NCI-H2029 (cell line): ENCODE measurements at places on chromosomes 6 and 20.

DNA sequence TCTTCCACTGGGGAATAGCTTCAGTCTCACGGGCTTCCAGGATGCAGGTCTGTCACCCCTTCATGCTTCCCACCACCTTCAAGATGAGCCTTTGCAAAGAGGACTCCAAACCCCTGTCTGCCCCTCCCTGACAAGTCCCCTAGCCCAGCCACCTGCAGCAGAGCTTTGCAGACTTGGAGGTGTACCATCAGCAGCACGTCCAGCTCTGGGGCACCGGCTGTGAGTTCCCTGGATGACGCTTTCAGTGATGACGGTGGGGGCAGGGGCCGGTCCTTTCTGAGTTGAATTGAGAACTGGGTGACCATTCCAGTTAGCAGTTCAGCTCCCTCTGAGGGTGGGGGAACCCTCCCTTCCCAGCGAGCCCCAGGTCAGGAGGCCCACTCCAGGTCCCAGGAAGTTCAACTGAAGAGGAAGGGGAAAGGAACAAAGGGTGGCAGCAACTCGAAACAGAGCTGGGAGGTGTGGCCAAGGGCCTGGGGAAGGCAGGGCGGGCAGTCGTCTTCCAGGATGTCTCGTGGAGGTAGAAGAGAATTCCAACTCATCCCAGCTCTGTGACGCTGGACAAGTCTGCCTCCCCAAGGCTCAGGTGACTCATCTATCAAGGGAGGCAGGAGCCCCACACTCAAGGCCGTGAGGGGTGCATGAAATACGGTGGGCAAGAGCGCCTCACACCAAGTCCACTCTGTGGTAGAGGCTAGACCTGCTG is 86.0 kb downstream of the PTPN1 start:
- DNase-seq: no peak

- no peak for DNase-seq
Measured at GRCh38 chr6:158032354-158032733, 50.7 kb downstream of the SYNJ2 start.

GRCh38 chr6:130851026-130851425 is 23.8 kb downstream of the SMLR1 start:
- no peak for DNase-seq

DNA sequence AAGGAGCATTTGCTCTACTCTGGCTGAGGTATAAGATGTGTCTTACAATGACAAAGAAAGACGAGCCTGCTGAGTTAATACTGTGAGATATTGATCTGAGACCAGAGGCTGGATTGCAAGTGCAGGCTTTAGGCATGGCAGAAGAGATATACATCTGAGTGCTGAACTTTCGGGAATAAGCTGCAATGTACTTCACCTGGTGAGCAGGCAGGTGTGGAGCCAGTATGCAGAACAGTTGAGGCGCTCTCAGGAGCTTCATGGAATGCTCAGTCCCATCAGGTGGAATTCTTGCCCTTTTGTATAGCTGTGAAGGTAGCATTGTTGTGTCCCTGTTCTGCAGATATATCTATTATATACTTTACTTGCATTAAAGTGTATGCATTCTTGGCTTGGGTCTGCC is 179.3 kb upstream of the RIMS1 start:
- DNase-seq: no peak

DNA sequence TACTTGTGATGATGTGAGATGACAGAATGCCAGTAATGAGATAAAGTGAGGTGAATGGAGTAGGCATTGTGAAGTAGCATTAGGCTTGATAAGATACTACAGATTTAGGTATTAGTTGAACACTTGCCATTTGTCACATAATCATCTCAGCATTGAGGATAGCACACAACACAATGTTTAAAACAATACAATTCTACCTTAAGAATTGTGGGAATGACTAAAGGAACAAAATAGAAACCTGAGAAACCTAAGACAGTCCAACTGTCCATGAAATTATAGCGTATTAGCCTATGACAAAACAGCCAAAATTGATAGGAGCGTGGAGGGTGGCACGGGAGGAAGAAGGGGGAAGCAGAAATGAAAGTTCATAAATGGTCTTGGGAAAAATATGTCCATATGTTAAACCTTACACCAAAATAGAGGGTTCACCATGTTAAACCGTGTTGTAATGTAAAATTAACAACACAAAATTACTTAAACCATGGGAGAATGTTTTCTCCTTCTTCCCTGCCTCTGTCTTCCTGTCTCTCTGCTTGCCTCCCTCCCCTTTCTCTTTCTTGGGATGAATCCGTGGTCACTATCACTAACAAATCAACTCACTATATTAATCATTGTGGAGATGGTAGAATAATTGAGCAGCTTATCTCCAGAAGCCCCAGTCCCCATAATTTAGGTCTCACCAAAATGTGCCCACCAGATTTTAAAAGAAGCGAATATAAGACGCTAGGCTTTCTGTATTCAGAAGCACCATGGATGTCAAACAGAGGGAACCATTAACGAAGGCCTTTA is 33.0 kb upstream of the HFE start:
- no peak for DNase-seq

GRCh38 chr6:111307275-111307858 is 175.7 kb downstream of the REV3L start:
- DNase-seq: no peak

- no peak for DNase-seq
Measured at GRCh38 chr6:161954699-161955276, 680.9 kb upstream of the AGPAT4 start.

- peak; percentile 12 for DNase-seq
Measured at GRCh38 chr6:49551078-49551865, 804 bp downstream of the C6orf141 start.

DNA sequence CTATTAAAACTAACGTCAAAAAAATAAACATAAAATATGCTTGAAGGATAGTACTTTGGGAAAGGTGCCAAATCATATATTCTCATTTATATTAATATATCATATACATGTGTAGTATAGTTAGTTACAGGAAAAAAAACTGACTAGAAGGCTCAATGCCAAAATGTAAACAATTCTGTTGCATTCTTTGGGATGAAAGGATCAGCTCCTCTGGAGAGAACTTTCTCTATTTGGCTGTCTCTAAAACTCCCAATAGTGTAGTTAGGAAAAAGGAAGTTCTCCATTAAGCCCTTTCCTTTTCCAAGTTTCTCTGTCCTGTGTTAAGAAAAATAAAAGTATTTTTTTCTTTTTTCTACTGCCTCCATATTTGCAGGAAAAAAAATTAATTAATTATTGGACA is 86.5 kb upstream of the BTN3A2 start:
- DNase-seq: no peak

DNA sequence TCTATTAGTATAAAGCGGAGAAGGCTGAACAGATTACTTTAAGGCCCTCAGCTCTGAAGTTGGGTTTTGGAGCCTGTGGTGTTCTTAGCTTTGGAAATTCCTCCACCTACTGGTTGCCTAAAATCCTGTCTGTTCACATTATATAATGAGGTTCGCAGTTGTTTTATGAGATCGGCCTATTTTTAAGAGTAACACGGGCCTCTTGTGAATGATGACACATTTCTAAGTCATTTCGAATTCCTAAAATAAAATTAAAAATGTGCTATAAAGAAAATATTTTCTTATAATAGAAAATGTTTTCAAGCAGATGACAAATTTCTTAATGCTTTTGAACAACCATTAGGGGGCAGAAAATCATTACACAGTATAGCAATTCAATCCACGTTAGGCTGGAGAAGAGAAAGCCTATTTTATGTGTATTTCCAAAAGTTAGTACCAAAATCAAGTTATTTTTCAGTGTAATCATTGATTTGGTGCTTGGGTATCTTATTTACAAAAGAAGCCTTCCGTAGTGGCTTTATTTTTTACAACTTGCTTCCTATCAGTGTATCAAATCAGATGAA is 15.8 kb upstream of the FAM8A1 start:
- DNase-seq: peak; percentile 71

DNA sequence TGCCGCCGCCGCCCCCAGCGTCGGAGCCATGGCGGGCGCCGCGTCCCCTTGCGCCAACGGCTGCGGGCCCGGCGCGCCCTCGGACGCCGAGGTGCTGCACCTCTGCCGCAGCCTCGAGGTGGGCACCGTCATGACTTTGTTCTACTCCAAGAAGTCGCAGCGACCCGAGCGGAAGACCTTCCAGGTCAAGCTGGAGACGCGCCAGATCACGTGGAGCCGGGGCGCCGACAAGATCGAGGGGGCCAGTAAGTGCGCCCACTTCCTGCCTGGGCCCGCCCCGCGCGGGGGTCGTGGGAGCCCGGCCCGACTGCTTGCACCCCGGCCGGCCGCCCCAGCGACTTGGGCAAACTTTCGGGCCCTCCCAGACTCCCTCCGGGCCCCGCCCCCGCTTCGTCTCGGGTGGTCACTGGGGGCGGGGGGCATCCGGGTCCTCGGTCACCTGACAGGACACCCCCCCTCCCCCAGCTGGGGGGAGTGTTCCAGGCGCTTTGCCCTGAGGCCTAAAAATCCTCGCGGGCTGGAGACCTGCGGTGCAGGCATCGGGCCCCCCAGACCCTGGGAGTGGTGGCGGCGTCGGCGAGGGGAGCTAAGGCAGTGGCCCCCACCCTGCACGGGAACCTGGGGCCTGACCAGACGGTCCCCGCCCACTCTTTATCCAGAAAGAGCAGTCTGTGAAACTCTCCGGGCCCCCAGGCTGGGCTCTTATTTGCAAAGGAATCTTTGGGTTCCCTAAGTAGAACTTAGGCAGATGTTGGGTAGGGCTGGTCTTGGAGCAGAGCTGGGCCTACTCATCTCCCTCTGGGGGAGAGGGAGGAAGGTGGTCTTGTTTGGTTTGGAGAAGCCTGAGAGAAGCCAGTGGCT is 501 bp downstream of the PLCG1 start:
- peak; percentile 37 for DNase-seq

DNA sequence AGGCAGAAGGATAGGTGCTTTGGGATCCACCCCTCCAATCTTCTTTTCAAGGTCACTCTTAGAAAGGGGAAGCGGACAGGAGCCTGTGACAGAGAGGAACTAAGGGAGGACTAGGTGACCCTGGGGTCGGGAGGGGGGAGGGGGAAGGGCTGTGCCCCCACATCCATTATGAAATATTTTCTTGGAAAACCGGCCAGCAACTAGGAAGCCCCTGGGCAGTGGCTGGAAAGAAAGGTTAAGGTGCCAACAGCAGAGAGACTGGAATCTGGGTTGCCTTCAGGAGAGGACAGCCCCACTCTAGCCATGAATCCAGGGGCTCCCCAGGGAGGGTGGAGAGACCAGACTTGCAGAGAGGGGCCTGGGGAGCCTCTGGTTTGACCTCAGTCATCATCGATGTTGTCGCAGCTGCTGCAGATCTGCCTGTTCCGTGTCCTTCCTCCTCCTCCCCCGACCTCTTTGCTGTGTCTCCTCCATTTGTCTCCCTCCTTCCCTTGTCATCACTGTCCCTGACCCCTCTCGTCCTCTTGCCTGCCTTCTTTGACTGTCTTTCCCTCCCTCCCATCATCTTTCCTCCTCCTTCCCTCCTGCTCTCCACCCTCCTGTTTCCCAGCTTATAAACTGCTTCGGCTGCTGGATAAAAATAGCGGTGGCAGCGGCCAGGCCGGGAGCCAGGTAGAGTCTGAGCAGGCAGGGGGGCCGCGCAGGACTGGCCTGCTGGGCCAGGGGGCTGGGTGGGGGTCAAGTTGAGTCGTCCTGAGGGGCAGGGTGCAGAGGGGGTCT is 3.2 kb downstream of the SLC29A1 start:
- no peak for DNase-seq

- DNase-seq: no peak
Measured at GRCh38 chr6:133467982-133468380, 226.8 kb downstream of the EYA4 start.

- DNase-seq: peak; percentile 28
Measured at GRCh38 chr6:158752613-158753012, 66.6 kb downstream of the EZR start.

GRCh38 chr6:32427218-32427617 is 12.5 kb upstream of the HLA-DRA start:
- no peak for DNase-seq

- DNase-seq: no peak
Measured at GRCh38 chr20:25546048-25546447, 39.3 kb downstream of the NINL start.

GRCh38 chr6:42808492-42809483 is 26.9 kb downstream of the BICRAL start:
- no peak for DNase-seq
